IMR-90 (cell line): ENCODE measurements at places on chromosomes 11 and 22.
A peak's percentile ranks its signal among the peaks of the same experiment; 100 is the strongest.

GRCh38 chr11:114921697-114922096 lies 243.4 kb downstream of the NXPE2 start:
- H3K27ac ChIP-seq = no peak overlapping the region
- DNase-seq = no peak
- no peak overlapping the region for H3K4me3 ChIP-seq
- no peaks in the 10 kb centered on the region for H3K36me3 ChIP-seq
- H3K27me3 ChIP-seq = no peaks in the 10 kb centered on the region

GRCh38 chr11:105023003-105023402 lies at the start of gene CASP5:
CASP5 (minus strand) TSS chr11:105023168; CDS start chr11:105023136, 32 bp downstream.
- no peak for DNase-seq
- no peak within 1 kb of the TSS for H3K27ac ChIP-seq
- H3K4me3 ChIP-seq = no peak within 1 kb of the TSS
- H3K4me1 ChIP-seq = no peaks in the 10 kb centered on the region

DNA sequence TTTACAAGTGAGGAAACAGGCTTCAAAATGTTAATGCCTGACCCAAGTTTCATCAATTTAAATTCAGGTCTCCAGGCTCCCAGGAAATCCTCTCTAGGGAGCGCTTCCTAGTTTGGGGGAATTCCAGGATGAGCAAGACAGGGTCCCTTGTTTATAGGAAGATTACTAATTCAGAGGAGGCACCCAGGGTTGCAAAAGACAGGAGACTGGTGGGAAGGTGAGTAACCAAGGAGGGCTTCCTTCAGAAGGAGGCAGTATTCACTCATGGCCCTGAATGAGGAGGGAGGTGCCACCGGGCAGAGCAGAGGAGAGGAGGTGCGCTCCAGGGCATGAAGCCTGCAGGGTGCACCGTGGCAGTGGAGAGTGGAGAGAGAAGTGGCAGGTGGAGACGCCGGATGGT lies 1.6 kb downstream of the TMEM132A start:
- no peak overlapping the region for H3K27ac ChIP-seq
- peak; percentile 89 for DNase-seq
- H3K4me3 ChIP-seq = peak overlapping the region; percentile 65; the same call in 1 of the 2 replicates
- H3K27me3 ChIP-seq = no peaks in the 10 kb centered on the region
- peaks cover 38% of the 10 kb centered on the region for H3K36me3 ChIP-seq

DNA sequence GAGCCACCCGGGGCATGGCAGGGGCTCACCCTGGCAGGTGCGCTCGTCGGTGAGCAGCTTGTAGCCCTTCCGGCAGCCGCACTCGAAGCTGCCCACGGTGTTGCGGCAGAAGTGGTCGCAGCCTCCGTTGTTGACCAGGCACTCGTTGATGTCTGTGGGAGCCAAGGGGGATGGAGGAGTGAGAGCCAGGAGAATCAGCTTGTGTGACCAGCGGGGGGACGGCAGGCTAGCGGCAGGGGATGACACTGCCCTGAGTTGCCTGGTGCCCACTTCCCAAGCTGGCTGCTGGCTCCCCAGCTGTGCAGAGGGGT lies 44.7 kb upstream of the TTLL12 start:
- H3K36me3 ChIP-seq = no peaks in the 10 kb centered on the region
- H3K27ac ChIP-seq = no peak overlapping the region
- no peak for DNase-seq
- H3K27me3 ChIP-seq = peaks cover 50% of the 10 kb centered on the region
- H3K4me1 ChIP-seq = no peaks in the 10 kb centered on the region

GRCh38 chr11:98183034-98183433 lies 837.7 kb upstream of the CNTN5 start:
- no peaks in the 10 kb centered on the region for H3K4me1 ChIP-seq
- no peak overlapping the region for H3K4me3 ChIP-seq
- DNase-seq = no peak
- no peaks in the 10 kb centered on the region for H3K36me3 ChIP-seq
- no peaks in the 10 kb centered on the region for H3K27me3 ChIP-seq

DNA sequence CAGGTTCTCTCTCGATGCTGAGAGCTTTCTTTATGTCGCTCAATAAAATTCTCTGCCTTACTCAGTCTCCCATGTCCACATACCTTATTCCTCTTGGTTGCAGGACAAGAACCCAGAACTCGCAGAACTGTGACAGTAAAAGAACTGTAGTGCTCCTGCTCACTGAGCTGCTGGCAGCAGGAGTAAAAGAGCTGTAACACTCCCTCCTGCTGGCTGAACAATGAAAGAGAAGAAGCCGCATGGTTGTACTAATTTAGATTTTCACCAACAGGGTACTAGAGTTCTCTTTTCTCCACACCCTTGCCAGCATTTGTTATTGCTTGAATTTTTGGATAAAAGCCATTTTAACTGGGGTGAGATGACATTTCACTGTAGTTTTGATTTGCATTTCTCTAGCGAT lies 433.2 kb downstream of the GUCY1A2 start:
- peak; percentile 51 for DNase-seq
- H3K36me3 ChIP-seq = no peaks in the 10 kb centered on the region
- H3K27ac ChIP-seq = no peak overlapping the region
- H3K4me1 ChIP-seq = no peaks in the 10 kb centered on the region
- no peak overlapping the region for H3K4me3 ChIP-seq

GRCh38 chr11:100791860-100792259 lies 104.8 kb downstream of the ARHGAP42 start:
- H3K27me3 ChIP-seq = no peaks in the 10 kb centered on the region
- no peak overlapping the region for H3K4me3 ChIP-seq
- H3K4me1 ChIP-seq = no peaks in the 10 kb centered on the region
- no peaks in the 10 kb centered on the region for H3K36me3 ChIP-seq
- H3K27ac ChIP-seq = no peak overlapping the region

DNA sequence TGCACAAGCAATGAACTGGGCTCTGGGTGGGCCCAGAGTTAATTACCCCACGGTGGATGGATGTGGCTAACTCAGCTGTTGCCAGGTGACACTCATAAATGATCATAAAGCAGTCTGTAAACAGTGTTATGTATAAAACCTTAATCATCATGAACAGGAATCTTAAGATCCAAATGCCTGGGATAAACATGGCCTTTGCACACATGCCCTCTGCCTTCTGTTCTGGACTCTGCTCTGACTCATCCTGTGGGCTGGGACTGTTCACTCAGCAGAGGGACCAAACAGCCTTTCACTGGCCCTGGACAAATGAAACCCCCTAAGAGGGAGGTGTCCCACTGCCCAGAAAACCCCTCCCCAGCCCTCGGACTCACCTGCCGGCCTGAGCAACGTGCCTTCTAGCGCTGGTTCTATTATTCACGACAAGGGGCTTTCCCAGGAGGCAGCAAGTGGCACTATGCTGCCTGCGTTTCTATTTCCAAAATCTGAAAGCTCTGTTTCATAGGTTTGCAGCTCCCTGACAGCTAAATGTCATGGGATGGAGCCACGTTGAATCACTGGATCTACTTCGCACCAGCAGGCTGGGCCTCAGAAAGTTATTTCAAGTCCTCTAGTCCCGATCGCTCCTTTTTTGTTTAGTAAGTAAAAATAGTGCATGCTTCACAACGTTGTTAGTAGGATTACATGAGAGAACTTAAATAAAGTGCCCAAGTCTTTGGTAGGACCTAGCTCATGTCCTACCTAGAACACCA lies 53.0 kb downstream of the LARGE1 start:
- DNase-seq = peak; percentile 77
- H3K27me3 ChIP-seq = no peaks in the 10 kb centered on the region
- no peak overlapping the region for H3K4me3 ChIP-seq
- H3K4me1 ChIP-seq = peaks cover 21% of the 10 kb centered on the region
- H3K27ac ChIP-seq = peak overlapping the region; percentile 41

GRCh38 chr11:101448881-101449442 lies 134.8 kb downstream of the TRPC6 start:
- peaks cover 12% of the 10 kb centered on the region; the same call in 1 of the 2 replicates for H3K4me1 ChIP-seq
- no peak for DNase-seq
- no peaks in the 10 kb centered on the region for H3K27me3 ChIP-seq
- no peak overlapping the region for H3K4me3 ChIP-seq
- no peak overlapping the region for H3K27ac ChIP-seq

GRCh38 chr22:35217527-35217926 lies 39.8 kb upstream of the HMGXB4 start:
- no peak overlapping the region for H3K27ac ChIP-seq
- peaks cover 2% of the 10 kb centered on the region for H3K27me3 ChIP-seq
- no peak overlapping the region for H3K4me3 ChIP-seq
- peaks cover 1% of the 10 kb centered on the region; the same call in 1 of the 2 replicates for H3K4me1 ChIP-seq
- no peak for DNase-seq

GRCh38 chr11:12864316-12865156 lies 144.6 kb upstream of the RASSF10 start:
- peaks cover 4% of the 10 kb centered on the region; the same call in 1 of the 2 replicates for H3K36me3 ChIP-seq
- H3K4me3 ChIP-seq = no peak overlapping the region
- H3K27me3 ChIP-seq = no peaks in the 10 kb centered on the region

DNA sequence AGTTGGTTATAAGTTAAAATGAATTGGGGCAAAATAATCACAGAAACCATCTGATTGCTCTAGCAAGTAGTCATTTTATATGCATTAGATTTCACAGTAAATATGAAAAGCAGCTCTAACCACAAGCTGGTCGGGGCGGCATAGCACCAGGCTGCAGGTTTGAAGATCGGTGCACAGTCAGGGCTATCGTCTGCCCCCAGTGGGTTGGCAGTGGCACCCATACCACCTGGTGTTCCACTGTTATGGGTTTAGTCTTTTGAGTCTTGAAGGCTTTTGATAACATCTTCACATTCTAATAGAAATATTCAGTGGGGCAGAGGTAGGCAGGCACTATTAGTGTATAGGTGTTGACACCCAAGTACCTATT lies 62.1 kb downstream of the GRK3 start:
- H3K27me3 ChIP-seq = no peaks in the 10 kb centered on the region; the same call in 1 of the 2 replicates
- H3K4me1 ChIP-seq = no peaks in the 10 kb centered on the region
- DNase-seq = no peak
- H3K4me3 ChIP-seq = no peak overlapping the region
- H3K27ac ChIP-seq = no peak overlapping the region
- no peaks in the 10 kb centered on the region for H3K36me3 ChIP-seq
